AG04450 (cell line): ENCODE measurements at places on chromosomes 6 and 20.

- no peak for DNase-seq
Observed at GRCh38 chr6:29553268-29554057, 6.1 kb downstream of the UBD start.

GRCh38 chr6:27214126-27214601 lies 33.3 kb upstream of the PRSS16 start:
- no peak for DNase-seq

DNA sequence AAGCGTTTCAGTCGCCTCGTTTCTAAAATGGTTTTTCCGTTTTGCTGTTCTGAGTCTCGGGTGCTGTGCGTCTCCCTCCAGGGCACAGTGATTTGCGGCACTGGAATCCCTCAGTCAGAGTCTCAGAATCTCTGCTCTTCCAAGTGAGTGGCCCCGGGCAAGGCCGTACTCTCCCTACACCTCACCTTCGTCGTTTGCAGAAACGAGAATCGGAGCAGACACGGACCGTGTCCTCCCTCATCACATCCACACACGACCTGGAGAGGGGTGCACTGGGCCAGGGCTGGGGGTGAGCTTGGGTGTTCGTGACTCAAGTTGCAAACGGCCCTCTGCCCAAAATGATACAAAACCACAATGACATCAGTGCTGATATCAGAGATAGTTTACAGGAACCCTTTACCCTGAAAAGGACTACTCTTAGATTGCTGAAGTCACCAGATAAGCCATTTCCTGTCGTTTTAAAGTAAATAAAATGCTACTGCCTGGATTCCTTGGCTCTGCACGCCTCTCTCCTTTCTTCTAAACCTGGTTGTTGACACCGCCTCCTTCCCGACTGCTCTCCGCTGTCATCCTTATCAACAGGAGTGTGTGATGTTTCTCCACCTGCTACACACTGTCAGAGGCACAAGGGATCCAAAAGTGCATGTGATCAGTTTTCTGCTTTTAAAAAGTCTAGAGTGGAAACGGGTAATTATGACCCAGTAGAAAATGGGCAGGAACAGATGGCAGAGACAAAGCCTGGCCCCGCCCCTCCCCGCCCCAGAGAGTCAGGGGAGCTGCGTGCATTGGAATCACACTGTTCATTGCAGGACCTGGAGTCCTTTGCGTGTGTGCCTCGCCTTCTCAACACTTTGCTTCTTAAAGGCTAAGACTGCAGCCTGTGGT lies 38.4 kb downstream of the KIF25 start:
- no peak for DNase-seq

- no peak for DNase-seq
Observed at GRCh38 chr6:115832786-115833185, 227.9 kb downstream of the FRK start.

DNA sequence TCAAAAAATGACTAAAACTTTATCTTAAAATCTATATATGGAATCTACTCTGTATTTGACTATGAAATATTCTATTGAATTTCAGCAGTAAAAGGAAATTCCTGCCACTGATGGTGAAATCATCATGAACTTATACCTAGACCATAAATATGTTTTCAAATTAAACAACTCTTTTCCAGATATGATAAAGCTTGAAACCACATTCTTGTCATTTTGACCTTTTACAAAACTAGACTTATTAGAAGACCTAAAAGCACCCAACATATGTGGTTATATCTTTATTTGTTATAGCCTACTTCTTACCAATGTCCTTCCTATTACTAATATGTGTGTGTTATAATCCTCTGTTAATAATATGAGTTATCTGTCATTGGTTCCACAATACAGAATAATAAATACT lies 35.3 kb downstream of the FRK start:
- DNase-seq, result no peak

- DNase-seq, result no peak
Observed at GRCh38 chr20:19019734-19020364, 192.6 kb upstream of the SLC24A3 start.

- no peak for DNase-seq
Observed at GRCh38 chr20:2131366-2131765, 29.7 kb downstream of the STK35 start.

DNA sequence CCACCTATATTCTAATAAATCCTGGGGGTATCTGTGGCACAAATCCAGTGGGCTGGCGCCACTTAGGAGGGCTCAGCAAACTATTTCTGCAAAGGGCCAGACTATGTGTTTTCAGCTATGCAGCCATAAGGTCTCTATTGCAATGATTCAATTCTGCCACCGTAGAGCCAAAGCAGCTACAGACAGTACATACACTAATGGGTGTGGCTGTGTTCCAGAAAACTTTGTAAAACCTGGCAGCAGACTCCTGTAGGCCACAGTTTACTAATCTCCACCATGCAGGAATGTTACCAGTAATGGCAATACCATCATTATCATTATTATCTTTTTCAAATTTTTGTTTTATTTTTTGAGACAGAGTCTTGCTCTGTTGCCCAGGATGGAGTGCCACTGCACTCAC lies 65.7 kb downstream of the SULF2 start:
- DNase-seq, result no peak

DNA sequence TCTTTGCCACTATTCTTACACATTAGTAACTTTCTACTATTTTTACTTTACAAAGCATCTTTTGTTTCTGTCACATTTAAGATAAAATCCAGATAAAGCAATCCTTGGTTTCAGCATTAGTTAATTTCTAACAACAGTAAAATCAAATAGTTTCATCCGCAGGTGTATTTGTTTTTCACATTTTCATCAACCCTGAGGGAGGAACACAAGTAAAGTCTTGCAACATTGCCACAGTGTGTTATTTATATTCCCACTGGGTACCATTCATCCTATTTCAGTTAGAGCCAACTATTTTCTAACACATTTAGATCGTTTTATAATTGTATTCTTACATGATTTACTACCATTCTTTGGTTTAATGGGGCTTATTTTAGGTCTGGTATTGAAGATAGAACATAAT lies 908.7 kb upstream of the CITED2 start:
- no peak for DNase-seq

GRCh38 chr20:49426395-49426794 lies 56.1 kb downstream of the KCNB1 start:
- DNase-seq, result no peak

DNA sequence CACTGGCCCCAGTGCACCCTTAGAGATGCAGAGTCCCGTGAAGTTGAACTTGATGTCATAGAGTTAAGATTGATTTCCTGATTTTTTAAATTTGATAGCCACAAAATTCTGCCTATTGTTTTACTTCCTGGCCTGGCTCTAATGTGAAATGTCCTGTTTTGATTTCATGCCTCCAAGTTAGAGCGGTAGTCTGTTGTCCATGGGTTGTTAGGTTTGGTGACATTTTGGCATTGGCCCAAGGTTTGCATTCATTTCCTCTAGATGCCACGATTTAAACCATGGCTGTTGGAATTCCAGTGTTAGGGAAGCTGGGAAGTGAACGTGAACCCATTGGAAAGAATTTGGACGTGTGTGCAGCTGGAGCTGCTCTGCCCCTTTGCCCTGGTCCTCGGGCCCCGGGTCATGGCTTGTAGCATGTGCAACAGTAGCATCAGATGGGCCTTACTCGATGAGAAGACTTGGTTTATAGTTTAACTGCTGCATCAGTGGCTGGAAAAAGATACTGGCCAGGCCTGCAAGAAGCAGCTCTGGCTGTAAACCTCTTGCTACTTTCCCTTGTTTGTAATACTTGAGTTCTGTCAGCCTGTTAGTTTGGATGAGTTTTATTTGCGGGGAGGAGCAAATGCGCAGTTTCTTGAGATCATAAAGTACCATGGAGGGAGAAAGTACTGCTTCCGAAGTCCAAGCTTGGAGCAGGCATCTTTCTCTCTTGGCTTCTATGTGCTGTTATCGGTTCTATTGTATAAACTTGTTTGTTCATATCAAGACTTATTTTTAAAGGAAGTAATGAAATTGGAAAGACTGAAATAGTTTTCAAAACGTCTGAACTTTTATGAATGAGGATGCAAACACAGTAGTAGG lies 121.4 kb upstream of the CLDN20 start:
- DNase-seq, result no peak
